ENCODE measurements at places on chromosomes 5 and 9.

- no peak for DNase-seq
Measured at GRCh38 chr9:81868145-81868544, 60.1 kb upstream of the SPATA31D4 start.

DNA sequence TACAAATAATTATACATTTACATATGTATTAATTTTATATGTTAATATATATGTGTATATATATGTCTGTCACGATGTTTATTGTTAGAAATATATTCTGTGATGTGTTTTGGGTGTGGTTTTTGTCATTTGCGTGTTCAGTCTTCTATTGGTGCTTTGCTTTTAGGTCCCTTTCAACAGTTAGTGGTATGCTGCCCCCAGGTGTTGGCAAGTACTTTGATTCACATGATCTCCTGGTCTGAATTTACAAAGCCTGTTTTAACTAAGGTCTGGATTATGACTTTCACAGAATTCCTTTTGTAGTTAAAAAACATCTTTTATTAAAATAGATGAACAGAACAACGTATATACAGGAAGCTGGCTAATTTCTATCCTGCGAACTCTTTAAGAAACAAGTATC lies 271.5 kb downstream of the CCDC171 start:
- no peak for DNase-seq

DNA sequence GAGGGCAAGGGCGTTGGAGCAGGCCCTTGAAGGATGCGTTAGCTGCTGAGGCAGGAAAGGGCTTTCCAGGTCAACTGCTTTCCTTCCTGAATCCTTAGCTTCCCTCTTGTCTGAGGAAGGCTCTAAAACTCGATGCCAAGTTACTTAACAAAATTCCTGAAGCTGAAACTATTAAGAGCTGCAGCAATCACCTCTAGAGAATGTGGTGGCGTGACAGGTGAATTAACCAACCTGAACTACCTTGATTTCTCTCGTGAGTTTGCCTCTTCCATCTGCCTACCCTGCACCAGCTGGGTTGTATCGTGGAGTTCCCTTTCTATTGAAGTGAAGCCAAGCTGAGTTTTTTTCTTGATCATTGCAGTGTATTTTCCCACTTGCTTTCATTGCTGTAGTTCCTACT lies 96.1 kb downstream of the PDE8B start:
- DNase-seq: no peak

GRCh38 chr9:13361076-13361475 lies 81.6 kb upstream of the MPDZ start:
- DNase-seq: no peak

DNA sequence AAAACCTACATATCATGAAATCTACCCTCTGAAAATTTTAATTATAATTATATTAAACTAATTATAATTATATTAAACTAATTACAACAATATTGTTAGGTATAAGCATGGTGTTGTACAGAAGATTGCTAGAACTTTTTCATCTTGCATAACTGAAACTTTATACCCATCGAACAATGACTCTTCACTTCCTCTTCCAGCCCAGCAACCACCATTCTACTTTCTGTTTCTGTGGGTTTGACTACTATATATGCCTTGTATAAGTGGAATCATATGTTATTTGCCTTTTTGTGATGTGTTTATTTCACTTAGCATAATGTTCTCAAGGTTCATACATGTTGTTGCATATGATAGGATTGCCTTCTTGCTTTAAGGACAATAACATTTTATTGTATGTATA lies 274.2 kb upstream of the CCNH start:
- DNase-seq: no peak

DNA sequence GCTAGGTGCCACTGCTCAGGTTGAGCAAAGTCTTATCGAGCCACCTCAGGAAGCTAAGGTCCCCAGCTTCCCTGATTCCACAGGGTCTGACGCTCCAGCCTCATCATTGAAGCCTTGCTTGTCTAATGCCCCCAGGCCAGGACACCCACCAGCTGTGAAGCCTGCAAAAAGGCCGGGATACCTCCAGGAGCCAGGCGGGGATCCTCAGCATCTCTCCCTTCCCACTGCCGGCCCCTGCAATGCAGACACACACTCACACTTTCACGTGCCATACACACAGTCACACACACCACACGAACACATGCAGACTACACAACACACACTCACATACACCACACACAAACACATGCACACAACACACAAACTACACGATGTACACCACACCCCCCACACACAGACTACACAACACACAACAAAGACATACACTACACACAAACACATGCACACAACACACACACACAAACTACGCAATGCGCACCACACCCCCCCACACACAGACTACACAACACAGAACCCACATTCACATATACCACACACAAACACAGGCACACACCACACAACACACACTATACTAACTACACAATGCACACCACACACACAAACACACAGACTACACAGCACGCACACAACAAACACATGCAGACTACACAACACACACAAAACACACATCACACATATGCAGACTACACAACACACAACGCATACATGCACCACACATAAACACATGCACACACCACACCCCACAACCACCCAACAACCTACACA lies 17.8 kb upstream of the S1PR3 start:
- DNase-seq: no peak
